CD8-positive, alpha-beta T cell (primary cell): ENCODE measurements at places on chromosomes 7 and 10.

- no peak for DNase-seq
Measured at GRCh38 chr10:125247576-125247975, 87.2 kb upstream of the CTBP2 start.

DNA sequence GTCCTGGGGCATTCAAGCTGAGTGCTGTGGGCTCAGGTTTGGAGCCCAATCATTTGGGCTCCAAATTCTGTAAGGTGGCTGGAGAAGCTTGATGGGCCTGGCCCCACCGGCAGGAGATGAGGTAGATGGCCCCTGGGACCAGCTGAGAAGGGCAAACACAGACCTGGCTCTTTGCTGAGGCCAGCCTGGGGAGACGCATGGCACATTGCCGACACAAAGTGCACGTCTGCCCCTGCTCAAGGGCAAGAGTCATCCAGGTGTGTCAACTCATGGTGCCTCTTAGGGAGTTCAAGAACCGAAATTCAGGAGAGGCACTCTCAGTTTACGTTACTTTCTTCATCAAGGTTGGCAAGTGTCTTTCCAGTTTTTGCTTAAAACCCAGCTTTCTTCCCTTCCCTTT is 227.5 kb downstream of the LRMDA start:
- no peak for DNase-seq

GRCh38 chr10:24046060-24046459 is 162.9 kb upstream of the KIAA1217 start:
- DNase-seq: no peak

DNA sequence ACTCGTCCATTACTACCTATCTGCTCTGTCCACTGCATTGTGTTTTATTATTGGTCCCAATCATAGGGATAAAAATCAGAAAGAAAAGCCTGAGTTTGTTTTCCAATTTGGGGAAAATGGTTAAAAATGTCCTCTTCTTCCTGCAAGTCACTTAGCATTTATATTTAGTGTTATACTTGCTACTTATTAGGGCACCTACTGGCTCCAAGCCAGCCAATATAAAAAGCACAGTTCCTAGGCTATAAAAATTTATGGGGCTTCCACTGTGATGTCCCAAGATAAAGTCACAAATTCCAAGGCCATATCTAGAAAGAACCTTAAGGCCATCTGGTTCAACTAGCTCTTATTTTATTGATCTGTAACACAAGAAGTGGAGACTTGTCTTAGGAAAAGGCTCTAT is 3.2 kb downstream of the SLC35B4 start:
- no peak for DNase-seq

- no peak for DNase-seq
Measured at GRCh38 chr10:125451319-125451718, 231.6 kb downstream of the TEX36 start.

GRCh38 chr10:71887743-71888142 is 36.7 kb upstream of the PSAP start:
- no peak for DNase-seq

DNA sequence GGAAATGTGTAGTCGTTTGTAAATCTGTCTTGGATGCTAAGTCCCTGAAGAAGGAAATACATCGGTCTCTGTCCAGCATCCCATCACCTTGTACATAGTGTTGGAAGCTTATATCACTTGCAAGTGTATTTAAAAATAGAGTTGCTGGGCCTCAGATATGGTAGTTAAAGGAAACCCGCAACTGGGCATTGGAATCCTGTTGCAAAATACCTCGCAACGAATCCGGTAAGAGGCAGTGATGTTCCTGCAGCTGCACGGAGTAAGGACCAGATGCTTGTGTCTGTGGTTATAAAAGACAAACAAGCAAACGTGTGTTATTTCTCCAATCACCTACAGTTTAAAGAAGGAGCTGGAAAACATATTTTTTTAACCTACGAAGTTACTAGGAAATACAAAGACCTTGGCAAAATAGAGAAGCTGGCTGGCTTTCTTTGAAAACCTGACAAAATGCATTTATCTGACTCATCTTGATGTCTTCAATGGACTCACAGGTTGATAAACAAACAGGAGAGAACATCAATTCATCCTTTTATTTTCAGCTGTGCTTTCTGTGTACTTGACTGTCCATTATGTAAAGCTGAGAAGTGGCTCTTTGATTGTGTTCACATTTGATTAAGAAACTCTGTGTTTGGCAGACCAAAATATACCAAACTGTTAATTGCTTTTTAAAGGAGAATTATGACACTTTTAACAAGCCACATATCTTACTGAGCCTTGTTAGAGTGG is 326.4 kb downstream of the SFMBT2 start:
- DNase-seq: no peak

GRCh38 chr7:91302794-91303193 is 38.6 kb downstream of the FZD1 start:
- no peak for DNase-seq

DNA sequence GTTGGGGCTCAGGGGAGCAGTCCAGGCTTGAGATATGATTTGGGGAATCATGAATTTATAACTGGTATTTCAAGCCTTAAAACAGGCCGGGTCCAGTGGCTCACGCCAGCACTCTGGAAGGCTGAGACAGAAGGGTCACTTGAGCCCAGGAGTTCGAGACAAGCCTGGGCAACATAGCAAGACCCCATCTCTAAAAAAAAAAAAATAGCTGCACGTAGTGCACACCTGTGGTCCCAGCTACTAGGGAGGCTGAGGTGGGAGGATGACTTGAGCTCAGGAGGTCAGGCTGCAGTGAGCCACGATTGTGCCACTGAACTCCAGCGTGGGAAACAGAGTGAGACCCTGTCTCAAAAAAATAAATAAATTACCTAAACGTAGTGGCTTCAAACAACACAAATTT is 81.7 kb upstream of the GTF2I start:
- DNase-seq: no peak
